DND-41 (cell line): ENCODE measurements at places on chromosomes 2 and 18.

- DNase-seq: no peak
Measured at GRCh38 chr2:95670686-95671085, 78.9 kb downstream of the TRIM43 start.

- no peak for DNase-seq
Measured at GRCh38 chr2:7665880-7666279, 748.7 kb downstream of the RNF144A start.

DNA sequence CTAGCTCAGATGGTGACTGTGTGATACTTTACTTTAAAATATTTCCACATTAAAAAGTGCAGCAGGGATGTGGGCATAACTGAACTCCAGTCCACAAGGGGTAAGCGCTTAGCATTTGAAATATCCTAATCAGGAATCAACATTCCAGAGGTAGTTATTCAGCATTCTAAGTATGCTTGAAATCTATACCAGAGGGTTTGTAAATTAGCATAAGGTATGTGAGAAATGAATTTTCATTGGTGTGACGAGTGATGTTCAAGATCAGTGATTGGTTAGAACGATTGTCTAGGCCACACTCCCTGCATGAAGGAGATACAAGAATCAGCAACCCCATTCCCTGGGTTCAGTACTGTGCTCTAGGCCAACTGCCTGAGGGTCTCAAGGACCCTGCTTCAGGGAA, 42.6 kb downstream of the MAPK4 start:
- no peak for DNase-seq

DNA sequence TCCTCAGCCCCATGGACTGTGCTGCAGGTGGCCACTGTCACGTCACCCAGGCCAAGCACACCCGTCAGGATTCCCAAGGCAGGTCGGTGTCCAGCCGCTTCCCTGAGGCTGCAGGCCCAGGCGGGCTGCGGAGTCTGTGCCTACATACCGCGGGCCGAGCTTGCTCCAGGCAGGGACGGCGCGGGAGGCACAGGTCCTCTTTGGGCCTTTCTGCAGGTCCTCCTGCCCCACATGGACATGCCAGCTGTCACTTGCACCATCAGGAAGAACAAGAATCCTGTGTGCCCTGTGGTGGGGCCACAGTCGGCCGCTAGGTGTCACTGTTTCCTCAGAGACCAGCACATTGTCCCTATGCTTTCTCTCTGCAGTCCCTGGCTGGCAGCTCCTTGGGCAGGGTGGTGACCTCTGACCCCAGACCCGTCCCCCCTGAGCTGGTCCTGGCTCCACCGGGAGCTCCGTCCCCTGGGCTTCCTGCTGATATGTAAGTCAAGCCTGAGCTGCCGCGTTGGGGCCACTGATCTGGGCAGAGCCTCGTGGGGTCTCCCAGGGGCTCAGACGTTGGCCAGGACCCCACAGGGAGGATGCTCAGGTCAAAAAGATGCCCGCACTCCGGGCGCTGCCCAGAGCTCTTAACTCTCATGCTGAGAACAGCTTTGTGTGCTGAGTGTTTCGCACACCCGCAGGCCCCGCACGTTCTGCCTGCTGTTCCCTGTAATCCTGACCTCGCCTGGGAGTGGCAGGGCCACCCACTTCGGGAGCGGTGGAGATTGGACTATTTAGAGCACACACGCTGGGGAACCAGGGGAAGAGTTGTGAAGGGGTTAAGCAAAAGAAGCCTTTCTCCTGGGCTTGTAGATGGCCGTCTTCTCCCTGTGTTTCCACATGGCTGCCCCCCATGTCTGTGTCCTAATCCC, 17.3 kb upstream of the AGXT start:
- peak; percentile 78 for DNase-seq

DNA sequence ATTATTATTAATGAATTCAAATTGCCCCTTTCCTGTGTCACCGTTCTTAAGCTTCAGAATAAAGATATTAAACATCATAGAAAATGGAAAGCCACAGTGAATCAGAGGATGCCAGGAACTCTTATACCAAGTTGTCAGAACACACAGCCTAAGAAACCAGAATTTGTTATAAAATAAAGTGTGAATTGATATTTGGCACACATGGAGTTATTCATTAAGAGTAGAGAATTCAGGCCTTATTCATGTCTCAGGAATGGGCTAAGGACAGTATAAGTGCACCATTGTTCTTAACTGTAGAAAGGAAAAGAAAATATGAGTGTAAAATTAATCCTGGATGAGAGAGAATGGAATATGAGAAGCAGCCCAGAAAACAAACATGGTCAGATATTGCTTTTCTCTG, 86.7 kb upstream of the ATP8B1 start:
- no peak for DNase-seq

GRCh38 chr2:157830696-157831570, 45.2 kb downstream of the ACVR1 start:
- no peak for DNase-seq

DNA sequence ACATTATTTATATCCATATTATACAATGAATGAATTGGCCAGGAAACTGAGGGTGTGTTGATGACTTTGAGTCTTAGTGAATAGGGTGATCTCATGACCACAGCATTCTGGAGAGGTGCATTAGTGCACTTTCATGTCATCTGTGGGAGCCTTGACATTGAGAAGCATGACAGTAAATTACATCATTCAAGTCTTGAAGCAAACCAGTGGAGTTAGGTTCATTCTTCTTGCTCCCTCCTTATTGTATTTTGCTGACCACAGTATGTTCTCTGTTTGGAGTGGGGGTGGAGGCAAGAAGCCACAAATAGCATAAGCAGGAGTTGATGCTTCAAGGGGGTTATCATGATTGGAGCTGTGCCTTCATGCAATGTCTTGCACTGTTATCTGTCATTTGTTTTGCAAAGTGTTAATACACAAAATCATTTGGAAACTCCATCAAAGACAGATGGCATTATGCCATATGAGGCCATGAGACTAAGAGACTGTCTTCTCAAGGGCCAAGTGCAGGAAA, 680.2 kb downstream of the NYAP2 start:
- DNase-seq: no peak

GRCh38 chr2:54750040-54750439, 26.6 kb downstream of the EML6 start:
- no peak for DNase-seq

- DNase-seq: no peak
Measured at GRCh38 chr18:74610051-74610615, 12.5 kb downstream of the ZNF407 start.

- DNase-seq: no peak
Measured at GRCh38 chr2:14081521-14081920, 551.0 kb upstream of the LRATD1 start.

GRCh38 chr2:217058791-217059755, 199.2 kb upstream of the TNP1 start:
- no peak for DNase-seq
